MCF 10A (cell line): ENCODE measurements at places on chromosomes 5 and 9.

DNA sequence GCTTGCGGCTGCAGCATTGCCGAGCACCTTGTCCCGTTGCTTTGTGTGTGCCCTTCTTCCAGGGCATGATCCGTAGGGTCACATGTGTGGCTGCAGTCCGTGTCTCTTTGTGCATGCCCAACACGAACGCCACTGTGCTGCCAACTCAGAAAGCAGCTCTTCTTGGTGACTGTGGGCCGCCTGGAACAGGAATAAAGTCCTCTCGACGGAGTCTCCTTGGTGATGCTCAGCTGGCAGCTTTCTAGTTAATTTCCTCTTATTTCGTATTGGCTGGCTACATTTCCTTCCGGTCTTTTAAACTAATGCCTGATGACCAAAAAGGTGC, 5.8 kb downstream of the EXOC3 start:
- no peak overlapping the region for H3K4me3 ChIP-seq
- H3K27me3 ChIP-seq, result no peaks in the 10 kb centered on the region
- peaks cover 28% of the 10 kb centered on the region for H3K4me1 ChIP-seq
- H3K36me3 ChIP-seq, result peaks cover 75% of the 10 kb centered on the region
- DNase-seq, result no peak

- H3K27me3 ChIP-seq, result no peaks in the 10 kb centered on the region
- peak overlapping the region; percentile 78 for H3K27ac ChIP-seq
- peak overlapping the region; percentile 31 for H3K4me3 ChIP-seq
Observed at GRCh38 chr5:9348401-9348996, 197.4 kb downstream of the SEMA5A start.

DNA sequence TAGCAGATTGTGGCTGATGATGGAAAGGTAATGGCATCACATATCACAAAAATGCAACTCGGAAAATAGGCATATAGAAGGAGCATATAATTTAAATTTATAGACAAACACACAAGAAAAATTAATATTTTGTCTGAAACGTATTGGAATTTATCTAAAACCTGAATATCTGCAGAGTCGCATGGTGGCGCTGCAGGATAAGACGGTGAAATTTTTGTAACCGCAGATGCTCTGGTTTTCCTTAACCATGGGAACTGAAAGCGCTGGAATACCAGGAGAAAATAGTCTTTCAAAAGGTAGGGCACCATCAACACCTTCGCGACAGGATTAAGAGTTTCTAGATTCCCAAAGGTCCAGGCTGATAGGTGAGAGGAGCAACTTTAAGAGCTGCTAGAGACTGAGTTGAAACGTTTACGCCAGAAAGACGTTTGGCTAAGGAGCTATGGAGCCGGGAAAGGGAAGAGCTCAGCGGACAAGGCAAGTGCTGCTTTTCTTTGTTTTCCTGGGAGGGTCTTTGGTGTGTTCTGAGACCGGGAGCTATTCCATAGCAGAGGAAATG, 11.0 kb upstream of the PCDHB15 start:
- H3K27ac ChIP-seq, result no peak overlapping the region
- no peaks in the 10 kb centered on the region for H3K4me1 ChIP-seq
- DNase-seq, result no peak
- H3K27me3 ChIP-seq, result no peaks in the 10 kb centered on the region

DNA sequence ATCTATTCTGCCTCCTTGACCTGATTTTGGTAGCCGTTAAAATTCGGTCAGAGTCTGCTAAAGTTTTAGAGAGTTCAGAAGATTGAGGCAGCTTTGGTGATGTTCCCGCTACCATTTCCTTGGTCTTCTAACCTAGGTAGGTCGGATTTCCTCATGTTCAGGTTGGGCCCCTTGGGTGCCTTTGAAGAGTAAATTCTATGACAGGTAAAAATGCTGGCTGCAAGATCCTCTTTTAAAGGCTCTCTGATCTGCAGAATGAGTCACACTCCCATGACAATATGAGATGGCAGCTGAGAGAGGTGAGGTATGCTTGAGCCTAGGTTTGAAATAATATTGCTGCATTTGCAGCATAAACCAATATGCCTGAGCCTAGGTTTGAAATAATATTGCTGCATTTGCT, 198.9 kb downstream of the TSSK1B start:
- H3K27me3 ChIP-seq, result no peaks in the 10 kb centered on the region
- H3K4me1 ChIP-seq, result peaks cover 40% of the 10 kb centered on the region
- no peak overlapping the region for H3K27ac ChIP-seq
- no peaks in the 10 kb centered on the region for H3K36me3 ChIP-seq
- DNase-seq, result peak; percentile 27
- no peak overlapping the region for H3K4me3 ChIP-seq

DNA sequence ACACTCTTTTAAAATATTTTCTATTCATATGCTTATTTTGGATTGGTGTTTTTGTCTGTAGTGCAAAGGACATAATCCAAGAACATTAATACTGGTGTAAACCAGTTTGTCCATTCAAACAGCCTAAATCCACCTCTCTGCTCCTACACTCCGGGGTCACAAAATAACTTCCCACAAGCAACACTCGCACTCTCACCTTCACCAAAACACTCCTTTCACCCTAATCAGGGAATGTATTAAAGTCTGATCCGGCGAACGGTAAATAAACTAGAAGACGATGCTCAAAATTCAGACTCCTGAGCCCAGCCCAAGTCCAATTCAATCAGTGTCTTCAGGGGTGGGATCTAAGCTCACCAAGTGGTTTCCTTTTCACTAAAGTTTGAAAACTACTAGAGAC, 649 bp downstream of the AP3B1 start:
- peak overlapping the region; percentile 99 for H3K27ac ChIP-seq
- H3K4me1 ChIP-seq, result peaks cover 29% of the 10 kb centered on the region
- peak overlapping the region; percentile 91 for H3K4me3 ChIP-seq
- H3K27me3 ChIP-seq, result no peaks in the 10 kb centered on the region
- no peaks in the 10 kb centered on the region for H3K36me3 ChIP-seq

GRCh38 chr5:115507681-115508080, 36.9 kb downstream of the FEM1C start:
- no peak overlapping the region for H3K27ac ChIP-seq
- no peak for DNase-seq
- no peaks in the 10 kb centered on the region for H3K4me1 ChIP-seq
- peaks cover 14% of the 10 kb centered on the region for H3K36me3 ChIP-seq

GRCh38 chr5:143886096-143886495, 74.1 kb downstream of the HMHB1 start:
- H3K27me3 ChIP-seq, result no peaks in the 10 kb centered on the region
- no peaks in the 10 kb centered on the region for H3K36me3 ChIP-seq
- H3K27ac ChIP-seq, result no peak overlapping the region
- peaks cover 46% of the 10 kb centered on the region for H3K4me1 ChIP-seq
- DNase-seq, result no peak

GRCh38 chr5:139262059-139262741, 31.3 kb upstream of the MATR3 start:
- no peak overlapping the region for H3K27ac ChIP-seq
- peaks cover 11% of the 10 kb centered on the region for H3K4me1 ChIP-seq
- peaks cover 6% of the 10 kb centered on the region for H3K36me3 ChIP-seq
- no peaks in the 10 kb centered on the region for H3K27me3 ChIP-seq
- no peak overlapping the region for H3K4me3 ChIP-seq

- no peak overlapping the region for H3K4me3 ChIP-seq
- H3K36me3 ChIP-seq, result peaks cover 52% of the 10 kb centered on the region
- no peaks in the 10 kb centered on the region for H3K27me3 ChIP-seq
- H3K27ac ChIP-seq, result no peak overlapping the region
Observed at GRCh38 chr5:66072031-66072430, 72.1 kb upstream of the SREK1 start.

DNA sequence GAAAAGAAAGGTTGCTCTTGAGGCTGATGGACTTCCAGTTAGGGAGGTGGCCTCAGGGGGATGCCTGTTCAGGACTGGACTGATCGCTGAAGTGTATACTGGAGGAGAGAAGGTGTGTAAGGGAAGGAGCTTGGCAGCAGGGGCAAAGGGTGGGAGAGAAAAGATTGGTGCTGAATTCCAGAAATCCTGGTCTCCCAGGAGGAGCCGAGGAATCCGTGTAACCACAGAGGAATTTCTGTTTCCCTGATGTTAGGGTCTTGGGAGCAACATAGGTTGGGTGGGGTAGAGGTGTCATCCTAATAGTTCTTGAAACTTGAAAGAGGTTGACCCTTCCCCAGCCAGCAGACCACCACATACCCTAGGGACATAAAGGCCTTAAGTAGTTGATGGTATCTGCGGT, 88.9 kb upstream of the PTPN3 start:
- DNase-seq, result no peak
- H3K27ac ChIP-seq, result no peak overlapping the region
- H3K4me1 ChIP-seq, result no peaks in the 10 kb centered on the region
- H3K4me3 ChIP-seq, result no peak overlapping the region

GRCh38 chr5:155389498-155389897, 375.9 kb downstream of the KIF4B start:
- no peak overlapping the region for H3K27ac ChIP-seq
- no peaks in the 10 kb centered on the region for H3K4me1 ChIP-seq
- no peak for DNase-seq
- H3K4me3 ChIP-seq, result no peak overlapping the region
- H3K27me3 ChIP-seq, result no peaks in the 10 kb centered on the region
- no peaks in the 10 kb centered on the region for H3K36me3 ChIP-seq

DNA sequence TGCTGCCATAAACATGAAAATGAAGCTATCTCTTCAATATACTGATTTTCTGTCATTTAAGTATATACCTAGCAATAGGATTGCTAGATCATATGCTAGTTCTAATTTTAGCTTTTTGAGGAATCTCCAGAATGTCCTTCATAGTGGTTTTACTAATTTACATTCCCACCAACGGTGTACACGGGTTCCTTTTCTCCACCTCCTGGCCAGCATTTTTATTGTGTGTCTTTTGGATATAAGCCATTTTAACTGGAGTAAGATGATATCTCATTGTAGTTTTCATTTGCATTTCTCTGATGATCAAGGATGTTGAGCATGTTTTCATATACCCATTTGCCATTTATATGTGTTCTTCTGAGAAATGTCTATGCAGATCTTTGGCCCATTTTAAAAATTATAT, 446.5 kb downstream of the GABRG2 start:
- no peak overlapping the region for H3K4me3 ChIP-seq
- DNase-seq, result peak; percentile 13
- peaks cover 16% of the 10 kb centered on the region for H3K4me1 ChIP-seq
- no peaks in the 10 kb centered on the region for H3K27me3 ChIP-seq
- no peaks in the 10 kb centered on the region for H3K36me3 ChIP-seq

DNA sequence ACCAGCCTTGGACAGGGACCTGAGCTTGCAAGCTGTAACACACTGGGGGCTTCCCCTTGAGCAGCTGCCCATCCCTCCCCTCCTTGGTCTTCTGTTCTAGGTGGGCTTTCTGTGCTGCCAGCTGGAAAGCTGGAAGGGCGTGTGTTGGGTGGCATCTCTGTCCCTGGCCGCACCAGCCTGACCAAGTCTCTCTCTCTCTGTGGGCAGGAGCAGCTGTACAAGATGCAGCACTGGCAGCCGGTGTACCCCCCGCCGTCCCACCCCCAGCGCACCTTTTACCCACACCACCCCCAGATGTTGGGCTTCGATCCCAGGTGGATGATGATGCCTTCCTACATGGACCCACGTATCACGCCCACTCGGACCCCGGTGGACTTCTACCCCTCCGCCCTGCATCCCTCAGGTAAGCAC, 32.1 kb upstream of the POMT1 start:
- H3K36me3 ChIP-seq, result peaks cover 99% of the 10 kb centered on the region
- H3K27me3 ChIP-seq, result no peaks in the 10 kb centered on the region
- no peak overlapping the region for H3K4me3 ChIP-seq
- H3K27ac ChIP-seq, result no peak overlapping the region
- DNase-seq, result no peak

DNA sequence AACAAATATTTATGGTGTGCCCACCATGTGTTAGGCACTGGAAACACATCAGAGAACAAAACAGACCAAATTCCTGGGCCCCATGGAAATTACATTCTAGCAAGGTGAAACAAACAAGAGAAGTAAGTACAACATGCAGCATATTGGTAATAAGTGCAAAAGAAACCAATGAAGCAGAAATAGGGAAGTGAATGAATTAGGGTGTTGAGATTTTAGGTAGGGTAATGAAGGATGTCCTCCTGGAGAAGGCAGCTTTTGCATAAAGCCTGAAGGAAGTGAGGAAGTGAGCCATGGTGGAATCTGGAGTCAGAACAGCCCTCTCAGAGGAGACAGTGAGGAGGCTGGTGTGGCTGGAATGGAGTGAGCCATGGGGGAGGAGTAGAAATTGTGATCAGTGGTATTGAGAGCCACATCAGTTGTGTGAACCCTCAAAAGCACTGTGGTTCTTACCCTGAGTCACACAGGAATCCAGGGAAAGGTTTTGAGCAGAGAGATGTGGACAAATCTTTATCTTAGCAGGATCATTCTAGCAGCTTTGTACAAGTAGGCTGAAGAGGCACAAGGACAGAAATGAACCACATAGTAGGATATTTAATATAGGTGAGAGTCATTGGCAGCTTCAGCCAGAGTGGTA, 52.7 kb upstream of the ARL15 start:
- H3K36me3 ChIP-seq, result no peaks in the 10 kb centered on the region
- no peak for DNase-seq
- no peak overlapping the region for H3K27ac ChIP-seq
- no peak overlapping the region for H3K4me3 ChIP-seq

DNA sequence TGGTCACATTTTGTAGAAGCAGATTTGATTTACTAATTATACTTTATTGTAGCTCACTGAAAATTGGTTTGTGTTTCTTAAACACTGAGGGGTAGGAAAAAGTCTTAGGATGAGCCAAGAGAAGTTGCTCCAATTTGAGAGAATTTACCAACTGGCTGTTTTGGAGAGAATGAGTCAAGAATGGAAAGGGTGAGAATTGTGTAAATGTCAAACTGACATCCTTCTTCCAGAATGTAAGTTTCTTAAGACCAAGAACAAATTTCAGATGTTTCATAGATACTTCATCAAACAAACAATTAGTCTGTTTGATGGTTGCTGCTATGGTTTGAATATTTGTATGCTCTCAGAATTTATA, 106.2 kb upstream of the TXNDC8 start:
- H3K4me3 ChIP-seq, result peak overlapping the region; percentile 52
- peaks cover 32% of the 10 kb centered on the region for H3K4me1 ChIP-seq
- DNase-seq, result peak; percentile 49

- no peak for DNase-seq
- no peaks in the 10 kb centered on the region for H3K27me3 ChIP-seq
- H3K27ac ChIP-seq, result no peak overlapping the region
- peaks cover 8% of the 10 kb centered on the region for H3K4me1 ChIP-seq
- peaks cover 44% of the 10 kb centered on the region for H3K36me3 ChIP-seq
Observed at GRCh38 chr9:114602620-114603019, 8.5 kb upstream of the TMEM268 start.

GRCh38 chr5:32679218-32679617, 31.9 kb upstream of the NPR3 start:
- no peak overlapping the region for H3K27ac ChIP-seq
- peak; percentile 53 for DNase-seq
- no peaks in the 10 kb centered on the region for H3K27me3 ChIP-seq
- H3K4me3 ChIP-seq, result no peak overlapping the region
- H3K36me3 ChIP-seq, result no peaks in the 10 kb centered on the region
- H3K4me1 ChIP-seq, result peaks cover 18% of the 10 kb centered on the region
